ENCODE measurements at places on chromosomes 6 and 20. TPM values are rescaled to one million over a fixed set of nuclear protein-coding genes. Genes with fewer than 3 reads are reported as not detected.

DNA sequence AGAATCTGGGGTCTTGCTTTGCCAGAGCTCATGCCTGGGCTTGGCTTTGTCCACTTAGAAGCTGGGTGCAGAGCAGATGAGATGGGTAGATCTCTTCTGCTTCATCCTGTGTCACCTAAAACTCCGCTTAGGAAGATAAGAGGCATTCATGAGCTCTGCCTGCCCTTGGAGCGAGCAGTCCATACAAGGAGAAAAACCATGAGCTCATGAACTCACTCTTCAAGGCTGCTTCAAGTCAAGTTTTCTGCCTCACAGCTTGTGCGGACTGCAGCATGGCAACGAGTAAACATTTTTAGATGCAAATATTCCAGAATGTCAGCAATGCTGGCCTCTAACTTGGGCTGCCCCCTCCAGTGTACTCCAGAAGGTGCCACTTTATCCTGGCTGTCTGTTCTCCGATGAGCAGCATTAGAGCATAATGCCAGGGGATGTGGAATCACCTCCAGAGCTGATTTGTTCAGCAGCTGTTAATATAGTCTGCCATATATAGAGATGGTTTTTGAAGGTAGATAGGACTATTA lies 10.7 kb upstream of the UQCC2 start:
- H3K27me3 ChIP-seq = no peaks in the 10 kb centered on the region
- no peak overlapping the region for H3K27ac ChIP-seq
- peaks cover 6% of the 10 kb centered on the region for H3K4me1 ChIP-seq
- DNase-seq = no peak
- H3K36me3 ChIP-seq = no peaks in the 10 kb centered on the region

DNA sequence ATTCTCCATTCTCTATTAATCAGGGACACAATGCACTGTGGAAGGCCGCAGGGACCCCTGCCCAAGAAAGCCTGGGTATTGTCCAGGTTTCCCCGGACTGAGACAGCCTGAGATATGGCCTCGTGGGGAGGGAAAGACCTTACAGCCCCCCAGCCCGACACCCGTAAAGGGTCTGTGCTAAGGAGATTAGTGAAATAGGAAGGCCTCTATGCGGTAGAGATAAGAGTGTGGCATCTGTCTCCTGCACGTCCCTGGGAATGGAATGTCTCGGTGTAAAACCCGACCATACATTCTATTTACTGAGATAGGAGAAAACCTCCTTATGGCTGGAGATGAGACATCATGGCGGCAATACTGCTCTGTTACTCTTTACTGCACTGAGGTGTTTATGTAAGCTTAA lies 15.7 kb upstream of the EIF2S2 start:
- H3K36me3 ChIP-seq = no peaks in the 10 kb centered on the region
- no peaks in the 10 kb centered on the region for H3K4me1 ChIP-seq
- no peaks in the 10 kb centered on the region for H3K27me3 ChIP-seq

DNA sequence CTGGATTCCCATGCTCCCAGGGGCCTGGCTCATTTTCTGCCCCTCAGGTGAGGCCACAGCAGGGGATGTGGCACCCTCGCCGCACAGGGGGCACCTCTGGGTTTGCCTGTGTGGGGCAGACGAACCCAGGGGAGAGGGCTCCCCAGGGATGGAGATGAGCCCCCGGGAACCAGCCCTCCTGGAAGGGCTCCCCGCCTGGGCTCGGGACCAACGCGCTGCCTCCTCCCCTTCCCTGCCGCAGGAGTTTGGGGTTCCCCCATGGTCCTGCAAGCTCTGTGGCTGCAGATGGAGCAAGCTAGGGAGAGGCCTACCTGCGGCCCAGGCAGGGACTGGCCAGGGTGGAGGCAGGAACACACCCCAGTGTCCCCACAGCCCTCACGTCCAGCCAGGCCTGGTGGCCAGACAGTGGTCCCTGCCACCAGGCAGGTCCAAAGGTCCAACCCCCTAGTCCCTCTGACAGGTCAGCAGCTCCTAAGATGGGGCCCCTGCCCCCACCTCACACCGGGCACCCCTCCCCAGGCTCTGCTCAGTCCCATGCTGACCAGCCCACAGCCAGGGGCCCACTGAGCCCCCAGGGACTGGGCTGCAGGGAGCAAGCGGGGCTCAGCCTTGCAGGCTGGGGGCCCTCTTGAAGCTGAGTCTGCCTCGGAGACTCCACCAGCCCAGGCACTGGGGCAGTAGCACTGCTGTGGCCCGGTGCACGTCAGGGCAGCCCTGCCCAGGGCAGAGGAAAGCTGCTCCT lies 13.7 kb downstream of the LAMA5 start:
- peaks cover 19% of the 10 kb centered on the region for H3K36me3 ChIP-seq
- H3K4me3 ChIP-seq = no peak overlapping the region
- H3K27me3 ChIP-seq = no peaks in the 10 kb centered on the region
- H3K27ac ChIP-seq = peak overlapping the region; percentile 73
- DNase-seq = no peak
- peaks cover 47% of the 10 kb centered on the region for H3K4me1 ChIP-seq

GRCh38 chr6:156683821-156684220 lies 93.4 kb upstream of the ARID1B start:
- H3K36me3 ChIP-seq = no peaks in the 10 kb centered on the region
- H3K27ac ChIP-seq = no peak overlapping the region
- no peaks in the 10 kb centered on the region for H3K27me3 ChIP-seq
- H3K4me3 ChIP-seq = no peak overlapping the region
- no peak for DNase-seq

DNA sequence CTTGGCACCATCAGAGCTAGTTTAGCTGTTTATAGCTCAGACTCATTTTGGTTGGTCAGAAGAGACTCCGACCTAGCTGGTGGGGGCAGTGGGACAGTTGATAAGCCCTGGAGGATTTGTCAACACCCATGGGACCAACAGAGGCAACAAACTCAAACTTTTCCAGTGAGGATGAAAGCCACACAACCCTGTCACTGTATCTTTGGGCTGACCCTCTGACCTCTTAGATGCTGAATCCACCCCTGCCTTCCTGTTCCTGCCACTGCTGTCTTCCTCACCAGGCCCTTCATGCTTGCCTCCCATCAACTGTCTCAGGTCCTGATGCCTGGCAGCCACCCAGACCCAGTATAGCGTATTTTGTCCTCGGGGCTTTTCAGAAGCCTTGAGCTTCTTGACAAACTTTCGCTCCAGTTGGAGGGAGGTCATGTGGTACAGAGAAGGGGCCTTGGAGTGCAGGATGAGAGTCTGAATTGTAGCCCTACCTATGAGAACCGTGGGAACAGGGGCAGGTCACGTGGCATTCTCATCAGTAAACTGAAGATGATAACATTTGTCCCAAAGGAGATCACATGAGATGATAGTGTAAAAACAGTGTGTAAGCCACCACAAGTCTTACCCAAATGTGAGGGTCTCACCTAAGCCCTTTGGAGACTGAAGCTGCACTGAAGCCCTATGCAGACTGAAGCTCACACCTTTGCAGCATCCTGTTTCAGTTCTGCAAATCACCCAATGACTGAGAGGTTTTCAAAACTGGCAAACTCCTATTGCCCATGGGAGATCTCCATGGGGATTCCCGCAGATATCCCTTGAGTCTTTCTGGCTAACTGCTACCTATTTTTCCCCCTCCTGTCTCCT lies 72.0 kb upstream of the F13A1 start:
- H3K4me1 ChIP-seq = no peaks in the 10 kb centered on the region
- no peak overlapping the region for H3K27ac ChIP-seq
- no peak for DNase-seq
- H3K4me3 ChIP-seq = no peak overlapping the region
- H3K27me3 ChIP-seq = no peaks in the 10 kb centered on the region
- H3K36me3 ChIP-seq = no peaks in the 10 kb centered on the region

GRCh38 chr6:33749401-33749800 lies 2.7 kb upstream of the IP6K3 start:
- no peaks in the 10 kb centered on the region for H3K27me3 ChIP-seq
- H3K4me1 ChIP-seq = peaks cover 4% of the 10 kb centered on the region
- H3K36me3 ChIP-seq = no peaks in the 10 kb centered on the region

DNA sequence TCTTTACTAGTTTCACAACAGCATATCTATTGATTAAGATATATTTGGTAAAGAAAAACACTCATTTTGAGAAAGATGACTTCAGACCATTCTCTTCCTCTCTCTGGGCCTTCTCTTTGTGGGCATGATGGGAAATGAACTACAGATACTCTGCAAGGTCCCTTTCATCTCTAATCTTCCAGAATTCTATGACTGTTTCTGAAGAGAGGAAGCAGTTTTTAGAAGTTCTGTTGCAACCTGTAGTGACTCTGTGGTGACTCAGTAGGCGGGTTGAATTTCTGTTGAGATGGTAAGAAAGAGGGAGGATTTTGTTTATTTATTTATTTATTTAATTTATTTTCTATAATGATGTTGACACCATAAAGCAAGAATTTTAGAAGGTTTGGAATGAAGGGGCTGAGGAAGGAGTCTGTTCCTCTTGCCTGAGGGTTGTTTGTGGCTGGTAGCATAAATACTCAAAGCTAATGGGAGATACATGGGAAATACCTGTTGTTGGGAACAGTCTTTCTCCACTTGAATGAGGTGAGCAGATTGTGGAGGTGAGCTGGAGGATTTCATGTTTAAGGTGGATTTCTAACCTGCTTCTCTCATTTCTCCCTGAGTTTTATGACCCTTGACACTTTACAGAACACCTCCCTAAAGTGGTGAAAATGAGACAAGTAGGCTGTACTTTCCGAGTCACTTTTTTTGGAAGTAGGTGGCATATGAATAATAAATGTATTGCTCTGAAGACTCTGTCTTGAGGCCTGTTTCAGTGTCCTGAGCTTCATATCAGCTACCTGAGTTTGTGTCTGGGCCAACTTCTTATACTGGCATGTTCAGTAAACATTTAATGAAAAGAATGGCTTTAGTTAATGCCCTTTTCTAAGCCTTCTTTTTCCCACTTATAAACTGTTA lies 15.0 kb downstream of the ACSS2 start:
- H3K27ac ChIP-seq = no peak overlapping the region
- DNase-seq = peak; percentile 65
- H3K4me1 ChIP-seq = peaks cover 31% of the 10 kb centered on the region

The MUC21 gene
- total RNA-seq = not detected

All from adrenal gland (tissue), 19 donors.